ENCODE measurements at places on chromosomes 12 and 14.
A peak's percentile ranks its signal among the peaks of the same experiment; 100 is the strongest.

DNA sequence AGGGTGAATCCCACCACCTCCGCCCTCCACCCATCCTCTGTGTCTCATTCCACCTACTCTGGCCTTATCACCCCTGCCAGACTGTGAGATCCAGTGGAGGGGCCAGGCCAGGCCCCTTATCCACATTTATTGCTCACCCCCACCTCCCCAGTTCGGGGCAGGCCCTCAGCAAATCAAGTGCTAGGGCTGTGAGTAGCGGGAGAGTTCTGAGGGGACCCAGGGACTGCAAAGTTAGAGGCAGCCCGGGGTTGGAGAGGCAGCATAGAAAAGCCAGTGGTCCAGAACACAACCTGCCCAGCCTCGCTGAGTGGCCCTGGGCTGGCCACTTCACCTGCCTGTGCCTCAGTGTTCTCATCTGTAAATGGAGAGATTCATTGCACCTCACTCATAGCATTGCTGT lies 27.2 kb upstream of the ACTN1 start:
- DNase-seq = no peak

DNA sequence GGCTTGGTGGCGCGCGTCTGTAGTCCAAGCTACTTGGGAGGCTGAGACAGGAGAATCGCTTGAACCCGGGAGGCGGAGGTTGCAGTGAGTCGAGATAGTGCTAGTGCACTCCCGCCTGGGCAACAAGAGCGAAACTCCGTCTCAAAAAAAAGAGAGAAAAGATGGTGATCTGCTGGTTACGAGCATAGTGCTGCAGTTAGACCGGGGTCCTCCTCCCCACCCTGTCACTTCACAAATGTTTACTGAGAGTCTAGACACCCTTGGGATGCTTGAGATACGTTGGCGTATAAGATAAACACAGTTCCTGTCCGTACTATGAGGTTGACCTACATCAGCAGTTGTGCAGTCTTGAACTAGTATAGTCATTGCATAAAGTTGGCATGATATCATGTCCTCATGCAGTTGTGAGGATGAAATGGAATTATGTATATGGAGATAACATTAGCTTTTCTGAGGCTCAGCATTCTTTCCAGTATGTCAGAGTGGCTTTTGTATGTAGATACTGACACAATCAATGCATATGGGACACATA lies 787 bp downstream of the ACAD10 start:
- no peak for DNase-seq

GRCh38 chr12:53097564-53098353 lies at the start of gene IGFBP6:
IGFBP6 (plus strand) TSS chr12:53097667; CDS start chr12:53097718, 51 bp downstream.
- DNase-seq = peak; percentile 50

- DNase-seq = no peak
Observed at GRCh38 chr14:93047661-93048060, 68.1 kb downstream of the ITPK1 start.

GRCh38 chr12:39587225-39587624 lies 32.4 kb downstream of the ABCD2 start:
- no peak for DNase-seq

- no peak for DNase-seq
Observed at GRCh38 chr12:132646850-132647249, 28.3 kb downstream of the P2RX2 start.
